ENCODE measurements at places on chromosomes 1 and 21.

- DNase-seq: no peak
Observed at GRCh38 chr21:43211072-43211759, 42.4 kb downstream of the CRYAA start.

DNA sequence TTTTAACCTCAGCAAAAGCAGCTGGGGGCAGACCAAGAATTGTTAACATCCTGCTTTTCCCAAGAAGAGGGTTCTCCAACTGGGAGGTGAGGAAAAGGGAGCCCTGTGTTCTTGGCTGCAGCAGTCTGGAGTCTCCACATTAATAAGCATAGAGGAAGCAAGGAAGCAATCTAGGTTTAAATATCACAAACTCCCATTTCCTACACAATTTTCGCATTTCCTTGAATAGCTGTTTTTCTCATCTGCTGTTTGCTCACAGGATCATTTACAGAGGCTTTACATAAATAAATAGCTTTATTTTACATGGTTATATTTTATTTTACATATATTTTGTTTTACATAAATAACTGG lies 124.0 kb downstream of the TRIM33 start:
- DNase-seq: no peak

- no peak for DNase-seq
Observed at GRCh38 chr1:100794748-100795645, 75.5 kb downstream of the VCAM1 start.

GRCh38 chr1:42934541-42935312 lies 23.9 kb downstream of the SLC2A1 start:
- DNase-seq: no peak

DNA sequence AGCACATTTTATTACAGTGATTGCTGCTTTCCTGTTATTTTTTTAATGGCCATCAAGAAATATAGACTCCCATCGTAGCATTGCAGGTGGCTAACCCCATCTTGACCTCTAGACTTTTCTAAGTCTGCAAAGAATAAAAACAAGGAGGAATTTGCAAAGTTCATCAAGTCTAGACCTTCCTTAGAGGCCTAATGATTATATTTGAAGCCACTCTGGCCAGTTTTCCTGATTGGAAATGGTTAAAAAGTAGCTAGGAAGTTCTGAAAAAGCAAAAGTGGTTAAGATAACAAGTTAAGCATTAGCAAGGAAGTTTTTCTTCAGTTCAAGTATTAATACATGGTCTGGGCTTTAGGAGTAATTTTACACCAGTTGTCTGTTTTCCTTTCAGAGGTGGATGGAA lies 16.7 kb upstream of the KCNJ15 start:
- DNase-seq: no peak

GRCh38 chr1:225825078-225825477 lies 15.2 kb downstream of the EPHX1 start:
- no peak for DNase-seq

- DNase-seq: no peak
Observed at GRCh38 chr1:21331752-21332478, 41.7 kb upstream of the ECE1 start.

GRCh38 chr1:47192458-47193384 lies 2.9 kb upstream of the PDZK1IP1 start:
- DNase-seq: peak; percentile 38

DNA sequence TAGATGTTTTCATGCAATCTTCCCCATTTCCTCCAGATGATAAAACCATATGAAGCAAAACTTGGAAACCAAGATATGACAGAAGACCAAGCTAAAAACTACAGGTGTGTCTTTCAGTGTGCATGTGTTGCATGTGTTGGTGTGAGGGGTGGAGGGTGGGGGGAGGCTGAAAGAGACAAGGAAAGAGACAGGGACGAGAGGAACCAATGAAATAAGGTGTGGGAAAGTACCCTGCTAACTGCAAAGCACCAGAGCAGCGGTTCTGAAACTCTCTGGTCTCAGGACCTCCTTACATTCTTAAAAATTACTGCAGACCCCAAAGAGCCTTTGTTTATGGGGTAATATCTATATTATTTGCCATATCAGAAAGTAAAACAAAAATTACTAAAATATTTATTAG lies 87.4 kb upstream of the HIVEP3 start:
- no peak for DNase-seq

- no peak for DNase-seq
Observed at GRCh38 chr1:216651826-216652418, 71.3 kb downstream of the ESRRG start.

DNA sequence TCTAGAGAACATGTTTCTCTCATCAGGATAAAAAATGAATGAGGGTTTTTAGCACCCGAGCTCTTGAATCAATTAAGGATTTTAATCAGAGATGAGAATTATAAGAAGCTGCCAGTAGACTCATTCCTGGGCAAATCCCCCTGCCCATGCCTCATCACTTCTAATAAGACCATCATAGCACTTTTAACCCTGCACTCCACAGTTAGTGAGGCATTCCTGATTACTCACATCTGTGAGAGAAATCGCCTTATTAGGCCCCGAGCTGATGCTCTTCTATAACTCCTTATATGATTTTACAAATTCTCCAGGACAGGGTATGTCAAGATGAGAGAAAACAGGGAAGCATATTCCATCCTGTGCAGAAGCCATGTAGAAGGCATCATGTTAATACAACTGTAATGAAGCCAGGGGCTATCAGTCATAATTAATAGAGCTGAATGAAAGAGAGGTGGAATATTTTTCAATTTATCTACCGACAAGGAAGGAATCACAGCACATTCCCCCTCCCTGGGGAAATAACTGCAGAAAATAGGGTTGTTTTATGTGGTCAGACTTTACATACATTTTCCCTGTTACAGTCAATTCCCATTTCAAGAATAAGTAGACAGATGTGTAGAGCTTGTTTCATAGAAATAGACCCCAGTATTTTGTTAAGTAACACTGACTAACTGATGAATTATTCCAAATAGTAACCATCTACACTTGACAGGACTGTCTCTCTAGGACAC lies 272.7 kb downstream of the HHIPL2 start:
- DNase-seq: no peak

GRCh38 chr21:33362044-33362555 lies 37.3 kb downstream of the IFNAR1 start:
- DNase-seq: peak; percentile 60

DNA sequence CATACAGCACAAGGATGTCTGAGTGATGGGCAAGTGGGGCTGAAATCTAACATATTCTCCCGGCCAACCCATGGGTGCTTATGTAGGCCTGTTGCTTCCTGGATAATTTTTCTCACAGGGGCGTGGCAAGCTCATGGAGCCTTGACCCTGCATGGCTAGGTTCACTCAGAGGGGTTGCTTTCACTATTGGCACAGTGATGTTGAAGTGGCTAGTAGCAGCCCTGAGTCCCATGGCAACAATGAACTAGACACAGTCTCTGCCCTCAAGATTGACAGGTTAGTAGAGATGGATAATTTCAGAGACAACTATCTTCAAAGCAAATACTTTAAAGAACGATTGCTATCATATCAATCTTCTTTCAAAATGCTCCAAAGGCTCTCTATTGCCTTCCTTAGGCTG lies 6.5 kb upstream of the MAB21L3 start:
- no peak for DNase-seq

DNA sequence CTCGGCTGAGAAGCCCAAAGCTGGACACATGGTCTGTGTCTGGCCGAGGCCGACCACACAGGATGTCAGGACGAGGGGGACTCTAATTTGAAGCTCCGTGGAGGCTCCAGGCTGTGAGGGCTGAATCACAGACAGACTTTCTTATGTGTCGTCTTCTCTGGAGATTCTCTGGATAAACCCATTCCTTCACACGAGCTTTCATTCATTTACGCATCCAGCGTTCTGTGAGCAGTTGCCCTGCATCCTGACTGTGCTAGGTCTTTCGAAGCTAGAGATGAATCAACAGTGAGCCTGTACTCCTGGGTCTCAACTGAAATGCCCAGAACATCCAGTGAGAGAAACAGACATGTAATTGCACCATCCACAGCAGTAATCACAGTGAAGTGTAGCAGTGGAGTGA lies 49.6 kb downstream of the ECE1 start:
- no peak for DNase-seq

DNA sequence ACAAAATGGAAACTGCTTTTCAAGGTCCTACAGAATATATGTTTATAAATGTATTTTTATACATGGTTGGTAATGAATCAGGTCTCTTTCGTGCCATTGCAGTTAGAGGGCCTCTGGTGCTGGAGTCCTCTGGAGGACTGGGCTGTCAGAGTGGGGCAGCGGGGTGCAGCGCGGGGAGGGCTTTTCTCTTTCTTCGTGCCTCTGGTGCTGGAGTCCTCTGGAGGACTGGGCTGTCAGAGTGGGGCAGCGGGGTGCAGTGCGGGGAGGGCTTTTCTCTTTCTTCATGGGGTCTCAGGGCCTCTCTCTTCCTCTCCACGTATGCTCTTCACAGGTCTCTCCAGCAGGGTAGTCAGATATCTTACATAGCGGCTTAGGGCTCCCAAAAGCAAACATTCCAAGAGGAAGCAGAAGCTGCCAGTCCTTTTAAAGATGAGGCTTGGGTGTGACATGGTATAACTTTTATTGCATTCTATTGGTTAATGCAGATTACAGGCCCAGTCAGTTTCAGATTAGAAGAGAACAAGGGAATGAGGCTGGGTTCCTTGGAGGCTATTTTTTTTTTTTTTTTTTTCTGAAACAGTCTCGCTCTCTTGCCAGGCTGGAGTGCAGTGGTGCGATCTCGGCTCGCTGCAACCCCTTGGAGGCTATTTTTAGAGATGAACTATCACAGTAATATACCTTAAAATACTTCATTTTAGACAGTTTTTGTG lies 13.1 kb downstream of the SDCCAG8 start:
- no peak for DNase-seq

DNA sequence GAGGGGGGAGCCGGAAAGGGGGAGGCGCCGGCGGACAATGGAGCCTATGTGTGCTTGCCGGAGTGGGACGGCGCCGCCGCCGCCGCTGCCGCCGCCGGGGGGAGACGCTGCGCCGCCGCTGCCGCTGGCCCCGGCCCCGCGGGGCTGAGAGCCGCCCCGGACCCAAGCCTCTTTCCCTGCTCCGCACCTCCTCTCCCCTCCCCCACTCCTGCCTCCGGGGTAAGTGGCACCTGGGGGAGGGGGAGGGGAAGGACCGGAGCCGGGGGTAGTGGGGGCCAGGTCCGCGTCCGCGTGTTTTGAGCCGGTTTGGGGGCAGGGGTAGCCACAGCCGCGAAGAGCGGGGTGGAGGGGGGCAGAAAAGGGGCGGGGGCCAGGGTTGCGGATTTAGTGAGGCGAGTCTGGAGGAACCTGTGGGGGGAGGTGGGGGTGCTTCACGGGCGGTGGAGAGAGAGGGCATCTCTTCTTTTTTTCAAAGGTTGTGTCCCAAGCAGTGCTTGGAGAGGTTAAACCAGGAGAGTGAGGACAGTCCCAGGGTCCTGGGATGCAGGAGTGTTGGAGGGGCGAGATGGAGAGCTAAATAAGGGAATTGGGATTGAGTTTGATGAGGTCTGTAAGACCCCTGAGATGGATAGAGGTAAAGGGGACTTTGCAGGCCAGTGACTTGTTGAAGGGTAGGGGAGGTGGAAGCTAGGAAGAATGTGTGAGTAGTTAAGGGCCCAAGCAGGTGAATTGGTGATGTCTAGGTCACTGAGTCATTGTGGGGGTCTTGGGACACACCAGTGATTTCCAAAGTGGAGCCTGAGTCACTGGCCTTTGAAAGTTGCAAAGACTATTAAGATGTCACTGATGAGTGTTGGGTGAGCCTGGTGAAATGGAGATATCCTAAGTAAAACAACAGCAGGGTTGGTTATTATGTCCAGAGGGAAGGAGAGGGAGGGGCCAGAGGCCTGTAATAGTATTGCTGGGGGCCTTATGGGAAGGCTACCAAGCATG lies 59.1 kb downstream of the BCL9 start:
- DNase-seq: no peak

DNA sequence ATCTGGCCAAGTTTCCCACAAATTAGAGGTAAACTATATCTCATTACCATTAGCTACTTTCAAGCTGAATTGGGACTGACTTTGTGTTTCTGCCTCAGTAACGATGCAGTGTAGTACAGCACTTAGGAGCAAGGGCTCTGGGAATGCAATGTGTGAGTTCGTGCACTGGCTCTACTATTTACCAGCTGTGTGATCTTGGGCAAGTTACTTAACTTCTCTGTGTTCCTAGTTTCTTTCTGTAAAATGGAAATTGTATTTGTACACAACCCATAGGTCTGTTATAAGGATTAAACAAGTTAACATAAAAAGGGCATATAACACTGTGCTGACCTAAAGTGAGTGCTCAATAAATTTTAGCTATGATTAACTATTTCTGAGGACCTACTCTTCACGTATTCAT lies 65.0 kb upstream of the CSF1 start:
- DNase-seq: no peak

DNA sequence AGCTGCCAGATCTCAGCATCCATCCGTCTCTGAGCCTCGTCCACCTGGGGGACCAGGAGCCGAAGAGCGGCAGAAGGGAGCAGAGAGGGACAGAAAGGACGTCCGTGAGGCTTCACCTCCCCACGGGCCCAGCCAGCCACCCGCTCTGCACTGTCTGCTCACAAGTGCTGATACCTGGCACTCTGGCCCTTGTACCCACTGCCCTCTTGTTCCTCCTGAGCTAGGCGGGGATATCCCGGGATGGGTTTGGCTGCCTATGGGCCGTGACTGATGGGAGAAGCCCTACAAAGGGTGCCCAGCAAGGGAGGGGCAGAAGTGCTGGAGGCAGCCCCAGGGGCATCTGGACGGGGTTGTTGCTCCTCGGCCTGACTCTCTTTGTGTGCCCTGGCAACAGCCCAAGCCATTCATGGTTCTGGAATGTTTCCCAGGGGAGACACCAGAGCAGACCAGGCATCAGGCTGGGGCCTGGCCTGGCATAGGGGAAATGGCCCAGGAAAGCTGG lies 57.6 kb downstream of the LDLRAD2 start:
- no peak for DNase-seq

DNA sequence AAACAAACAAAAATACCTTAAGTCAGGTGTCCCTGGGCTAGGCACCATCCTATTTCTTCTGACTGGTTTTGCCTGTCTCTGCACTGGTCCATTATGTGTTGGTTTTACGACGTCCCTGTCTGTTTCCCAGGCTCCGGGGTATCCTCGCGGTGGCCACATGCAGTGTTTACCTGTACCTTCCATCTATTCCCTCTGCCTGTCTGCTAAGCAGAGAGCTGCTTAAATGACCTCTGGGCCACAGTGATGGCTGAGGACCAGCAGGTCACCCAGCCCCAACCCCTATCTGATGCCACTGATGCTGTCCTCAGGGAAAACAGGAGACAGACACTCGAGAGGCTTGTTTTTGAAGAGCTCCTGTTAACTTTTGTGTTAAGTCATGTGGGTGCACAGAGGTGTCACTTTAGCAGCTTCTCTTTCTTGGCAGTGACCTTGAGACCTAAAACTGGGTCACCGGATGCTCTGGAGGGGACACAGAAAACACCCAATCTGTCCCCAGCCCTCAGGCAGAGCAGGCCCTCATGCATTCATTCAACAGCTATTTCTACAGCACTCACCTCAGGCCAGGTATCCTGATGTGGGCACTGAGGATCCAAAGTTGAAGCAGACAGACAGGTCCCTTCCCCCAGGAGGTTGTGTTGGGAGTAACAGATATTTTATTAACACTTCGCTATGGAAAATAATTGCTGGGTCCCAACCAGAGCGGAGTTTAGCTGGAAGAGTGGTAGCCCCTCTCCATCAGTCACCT lies 4.4 kb upstream of the EFHD2 start:
- no peak for DNase-seq

Measured in hematopoietic multipotent progenitor cell (in vitro differentiated cells).